CD4-positive, alpha-beta memory T cell (primary cell): ENCODE measurements at places on chromosomes 6 and 20. TPM values are rescaled to one million over a fixed set of nuclear protein-coding genes. Genes with fewer than 3 reads are reported as not detected.

GRCh38 chr6:36073587-36073986 is 46.0 kb downstream of the MAPK14 start:
- DNase-seq, result no peak
- H3K27me3 ChIP-seq, result no peaks in the 10 kb centered on the region
- H3K4me3 ChIP-seq, result no peak overlapping the region
- no peak overlapping the region for H3K27ac ChIP-seq

Gene SPAG4
- 1.3 TPM for total RNA-seq

GRCh38 chr20:15375836-15376235 is 1038.4 kb upstream of the FLRT3 start:
- H3K27ac ChIP-seq, result no peak overlapping the region
- no peaks in the 10 kb centered on the region for H3K27me3 ChIP-seq
- no peaks in the 10 kb centered on the region for H3K4me1 ChIP-seq
- DNase-seq, result no peak

- H3K4me3 ChIP-seq, result no peak overlapping the region
- H3K27me3 ChIP-seq, result peaks cover 35% of the 10 kb centered on the region
- H3K27ac ChIP-seq, result no peak overlapping the region
- no peak for DNase-seq
- peaks cover 7% of the 10 kb centered on the region for H3K4me1 ChIP-seq
- no peaks in the 10 kb centered on the region for H3K36me3 ChIP-seq
Observed at GRCh38 chr6:27494987-27495385, 22.1 kb upstream of the ZNF184 start.

DNA sequence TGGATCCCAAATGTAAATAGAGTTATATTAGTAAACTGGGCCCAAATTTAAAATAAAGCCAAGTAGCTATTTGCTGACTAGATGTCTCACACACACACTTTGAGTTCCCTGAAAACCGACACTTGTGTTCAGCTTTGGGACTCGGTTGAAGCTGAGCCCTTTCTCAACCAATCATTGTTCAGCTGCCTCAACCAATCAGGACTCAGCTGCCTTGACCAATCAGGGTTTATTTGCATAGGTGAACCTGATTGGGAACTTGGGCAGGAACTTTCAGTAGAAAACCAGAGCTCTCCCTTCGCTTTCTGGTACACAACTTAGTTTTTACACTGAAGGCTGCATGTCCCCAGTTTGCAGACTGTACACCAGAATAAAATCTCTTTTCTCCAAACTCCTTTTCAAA is 301.7 kb downstream of the FOXA2 start:
- no peak overlapping the region for H3K4me3 ChIP-seq
- no peak for DNase-seq
- no peaks in the 10 kb centered on the region for H3K36me3 ChIP-seq
- H3K27ac ChIP-seq, result no peak overlapping the region

Gene WFDC12
- total RNA-seq, result not detected

DNA sequence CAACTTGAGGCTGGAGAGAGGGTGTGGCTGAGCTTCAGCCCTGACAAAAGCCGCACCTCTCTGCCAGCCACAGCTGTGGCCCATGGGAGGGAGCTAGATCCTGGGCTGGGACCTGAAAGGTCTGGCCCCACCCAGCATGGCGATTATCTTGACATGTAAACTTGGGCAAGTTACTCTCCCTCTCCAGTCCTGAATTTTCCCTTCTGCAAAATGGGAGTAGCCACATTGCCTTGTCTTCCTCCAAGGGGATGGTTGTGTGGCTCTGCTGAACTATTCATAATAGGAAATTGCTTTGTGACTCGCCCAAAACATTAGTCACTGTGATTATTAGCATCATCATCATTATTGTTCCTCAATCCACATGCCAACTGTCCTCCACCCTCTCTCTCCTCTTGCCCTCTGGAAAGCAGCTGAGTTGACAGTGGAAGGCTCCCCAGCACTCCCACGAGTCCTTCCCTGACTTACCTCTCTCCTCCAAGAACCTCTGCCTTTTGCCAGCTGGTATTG is 23.0 kb upstream of the RBPJL start:
- H3K4me3 ChIP-seq, result no peak overlapping the region
- H3K36me3 ChIP-seq, result no peaks in the 10 kb centered on the region
- H3K27ac ChIP-seq, result no peak overlapping the region
- DNase-seq, result no peak
- no peaks in the 10 kb centered on the region for H3K4me1 ChIP-seq
